NCI-H1436 treated with DMSO at 0.1 percent for 48 hours (cell line): ENCODE measurements at places on chromosomes 2 and 18.

DNA sequence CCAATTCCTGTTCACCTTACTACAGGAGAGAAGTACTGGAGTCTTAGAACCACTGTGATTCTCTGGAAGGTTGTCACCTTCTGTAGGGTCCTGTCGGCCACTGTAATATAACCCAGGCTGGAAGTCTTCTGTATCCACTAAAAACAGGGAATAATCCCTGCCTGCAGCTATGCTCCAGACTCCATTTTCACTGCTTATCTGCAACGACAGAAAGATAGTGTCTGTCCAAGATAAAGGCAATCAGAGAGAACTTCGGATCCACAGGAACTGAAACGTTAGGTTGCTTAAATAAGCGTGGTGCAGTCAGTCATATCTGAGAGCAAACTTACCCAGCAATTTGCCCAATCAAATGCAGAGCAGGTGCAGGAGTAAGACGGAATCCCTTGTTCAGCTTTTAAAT is 34.2 kb downstream of the ALS2 start:
- no peak for DNase-seq

DNA sequence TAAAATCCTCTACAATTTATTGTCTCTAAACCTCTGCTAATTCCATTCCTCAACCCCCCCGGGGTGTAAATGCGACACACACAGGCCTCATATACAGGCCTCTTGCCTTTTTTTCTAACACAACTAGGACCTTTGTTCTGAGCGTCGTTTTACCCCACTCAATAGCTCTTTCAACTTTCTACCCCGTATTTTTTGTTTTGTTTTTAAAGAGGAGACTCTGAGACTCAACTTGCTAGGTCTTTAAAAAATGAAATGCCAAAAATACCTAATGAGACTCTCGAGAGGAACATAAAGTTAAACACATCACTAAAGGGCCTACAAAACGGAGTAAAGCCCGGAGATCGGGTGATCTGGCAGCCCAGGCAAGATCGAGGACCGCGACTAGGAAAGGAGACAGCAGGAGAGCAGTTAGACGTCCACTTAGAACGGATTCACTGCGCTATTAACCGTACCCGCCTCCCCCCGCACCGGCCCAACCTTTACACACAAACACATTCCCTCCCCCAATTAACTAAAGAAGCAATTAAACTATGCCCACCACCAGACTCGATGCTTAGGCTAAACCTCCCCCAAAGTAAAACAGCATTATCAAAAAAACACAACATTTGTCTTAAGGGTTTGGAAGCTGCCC is 1.7 kb downstream of the TRIP12 start:
- no peak for DNase-seq

- DNase-seq = no peak
These were observed 29.9 kb upstream of the GPR155 start for GRCh38 chr2:174516501-174517378.

DNA sequence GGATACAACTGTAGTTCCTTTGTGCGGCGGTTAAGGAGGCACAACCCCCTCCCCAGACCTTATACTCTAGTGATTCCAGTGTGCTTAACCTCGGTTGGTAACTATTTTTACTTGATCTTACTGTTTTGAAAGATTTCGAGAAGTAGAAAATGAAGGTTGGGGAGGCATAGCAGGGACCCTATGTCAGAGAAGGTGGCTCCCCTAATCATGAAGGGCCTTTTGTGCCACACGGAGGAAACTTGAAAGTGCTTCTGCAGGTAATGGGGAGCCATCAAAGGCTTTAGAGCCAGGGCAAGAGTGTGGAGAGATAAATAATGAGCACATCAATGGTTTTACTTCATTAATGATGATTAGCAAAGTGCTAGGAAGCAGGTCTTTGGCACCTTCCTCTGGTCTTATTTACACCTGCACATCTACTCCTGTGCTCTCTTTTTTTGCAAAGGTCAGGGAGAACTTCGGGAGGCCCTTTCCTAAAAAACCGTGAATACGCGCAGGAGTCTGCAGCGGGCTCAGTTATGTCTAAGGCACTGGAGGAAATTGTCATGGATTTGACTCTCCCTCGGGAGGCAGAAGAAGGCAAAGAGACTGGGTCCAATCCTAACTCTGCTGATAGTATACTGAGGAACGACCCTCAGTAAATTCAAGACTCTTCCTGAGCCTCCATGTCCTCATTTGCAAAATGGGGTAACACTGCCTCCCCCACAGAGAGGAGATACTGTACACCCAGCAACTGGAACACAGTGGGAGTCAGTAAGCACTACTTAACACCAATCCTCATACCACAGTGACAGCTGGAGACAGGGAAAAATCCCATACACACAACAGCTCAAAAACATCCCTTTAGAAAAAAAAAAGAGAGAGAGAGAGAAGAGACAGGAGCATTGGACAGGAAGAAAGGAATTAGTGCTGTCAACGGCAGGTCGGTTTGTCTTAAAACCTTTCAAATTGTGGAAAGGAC is 81.6 kb downstream of the DDX1 start:
- no peak for DNase-seq
